ENCODE measurements at places on chromosomes 13 and 19.
A peak's percentile ranks its signal among the peaks of the same experiment; 100 is the strongest.

- no peak for DNase-seq
Observed at GRCh38 chr19:5023128-5023571, 54.2 kb downstream of the KDM4B start.

DNA sequence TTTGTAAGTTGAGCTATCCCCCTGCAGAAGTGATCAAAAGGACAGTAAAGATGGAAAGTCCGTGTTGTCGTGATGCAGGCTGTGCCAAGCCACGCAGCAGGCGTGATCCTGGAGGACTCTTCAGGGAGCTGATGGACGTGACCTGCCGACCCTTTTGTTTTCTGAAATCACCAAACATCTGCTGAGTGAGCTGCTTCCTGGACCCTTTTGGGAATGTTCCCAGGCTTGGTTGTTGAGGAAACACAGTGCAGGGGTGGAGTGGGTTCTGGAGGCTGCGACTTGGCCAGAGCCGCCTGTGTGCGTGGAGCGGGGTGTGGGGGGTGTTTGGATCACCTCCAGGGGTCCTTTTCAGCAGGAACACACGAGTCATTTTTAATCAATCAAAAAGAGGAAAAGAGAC, 15.4 kb upstream of the CPAMD8 start:
- DNase-seq = no peak

- no peak for DNase-seq
Observed at GRCh38 chr13:75636436-75637180, 478 bp downstream of the LMO7 start.

- DNase-seq = no peak
Observed at GRCh38 chr13:111659842-111660241, 339.4 kb downstream of the TEX29 start.

DNA sequence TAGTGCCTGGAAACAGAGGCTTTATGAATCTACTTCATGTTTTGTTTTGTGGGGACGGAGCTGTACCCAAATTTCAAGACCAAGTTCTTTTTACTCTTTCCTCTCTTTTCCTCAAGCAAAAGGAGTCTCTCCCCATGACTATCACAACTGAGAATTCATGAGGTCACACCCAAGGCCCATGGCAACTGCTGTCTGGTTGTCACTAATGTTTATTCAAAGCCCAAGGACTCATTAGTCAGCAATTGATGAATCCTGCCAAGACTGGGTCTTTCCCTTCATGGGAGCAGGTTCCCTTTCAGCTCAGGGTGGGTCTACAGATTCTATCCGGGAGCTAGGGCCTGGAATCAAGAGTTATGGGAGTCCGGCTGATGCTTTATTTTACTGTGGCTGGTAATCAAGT, 441.5 kb upstream of the PCDH20 start:
- DNase-seq = no peak

- DNase-seq = no peak
Observed at GRCh38 chr13:38767506-38768265, 80.8 kb downstream of the FREM2 start.

- DNase-seq = no peak
Observed at GRCh38 chr13:95896301-95896700, 156.9 kb downstream of the UGGT2 start.

DNA sequence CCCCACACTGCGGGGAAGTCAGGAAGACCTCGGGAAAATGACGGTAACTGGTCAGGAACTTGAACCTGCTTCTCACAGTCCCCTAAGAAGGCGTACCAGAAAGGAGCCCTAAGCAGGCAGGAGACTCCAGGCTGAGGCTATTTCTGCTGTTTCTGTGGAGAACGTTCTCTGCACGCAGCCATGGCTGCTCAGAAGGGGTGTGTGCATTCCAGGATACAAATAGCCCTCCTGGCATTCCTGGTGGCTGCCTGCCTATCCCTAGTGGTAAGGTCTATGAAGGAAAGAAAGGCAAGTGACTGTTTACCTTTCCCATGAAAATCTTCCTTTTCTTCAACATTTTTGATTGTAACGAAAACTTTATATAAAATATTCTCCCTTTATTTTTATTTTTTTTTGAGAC, 2.5 kb downstream of the SGCG start:
- no peak for DNase-seq

DNA sequence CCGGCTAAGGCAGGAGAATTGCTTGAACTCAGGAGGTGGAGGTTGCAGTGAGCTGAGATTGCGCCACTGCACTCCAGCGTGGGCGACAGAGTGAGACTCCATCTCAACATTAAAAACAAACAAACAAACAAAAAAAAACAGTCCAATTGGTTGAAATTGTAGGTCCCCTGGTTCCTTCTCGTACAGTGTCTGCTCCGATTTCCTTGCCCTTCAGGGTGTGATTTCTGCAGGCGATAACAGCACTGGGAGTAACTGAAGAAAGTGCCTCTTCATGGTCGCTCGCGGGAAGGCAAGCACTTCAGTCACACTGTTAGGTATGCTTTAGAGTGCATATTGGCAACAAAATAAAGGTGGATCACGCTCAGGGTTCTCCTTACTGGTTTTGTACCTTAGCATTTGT, 39.7 kb downstream of the TPT1 start:
- DNase-seq = no peak

DNA sequence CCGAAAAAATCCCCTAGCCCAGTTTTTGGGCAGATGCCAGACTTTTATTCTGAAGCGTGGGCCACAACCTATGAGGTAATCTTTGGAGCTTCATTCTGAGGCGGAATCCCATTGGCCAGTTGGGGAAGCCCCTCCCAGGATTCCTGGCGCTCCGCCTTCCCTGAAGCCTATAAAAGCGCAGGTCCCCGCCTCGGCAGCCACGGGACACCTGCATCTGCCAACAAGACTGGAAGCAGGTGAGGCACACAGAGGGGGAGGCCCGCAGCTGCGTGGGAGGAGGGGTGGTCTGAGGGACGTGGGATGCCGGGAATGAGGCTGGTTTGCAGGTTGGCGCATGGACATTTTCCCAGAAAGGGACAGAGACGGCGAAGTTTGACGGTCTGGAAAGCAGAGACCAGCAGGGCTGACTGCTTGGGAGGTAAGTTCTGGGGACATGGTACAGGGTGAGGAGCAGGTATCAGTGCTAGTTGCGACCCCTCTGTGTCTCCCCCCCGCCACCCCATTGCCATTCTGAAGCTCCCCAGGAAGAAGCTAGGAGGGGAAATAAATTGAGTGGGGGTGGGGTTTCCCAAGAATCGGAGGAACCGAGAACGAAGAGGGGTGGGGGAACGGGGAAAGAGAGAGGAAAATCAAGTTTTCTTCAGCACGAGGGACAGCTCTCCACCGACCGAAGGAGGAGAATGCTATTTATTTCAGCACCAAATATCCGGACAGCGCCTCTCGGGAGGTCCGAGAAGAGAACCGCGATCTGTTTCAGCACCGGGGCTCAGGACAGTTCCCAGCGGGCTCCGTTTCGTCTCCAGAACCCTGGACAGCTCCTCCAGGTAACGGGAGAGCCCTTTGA, 22.4 kb upstream of the FEM1A start:
- peak; percentile 61 for DNase-seq

- DNase-seq = no peak
Observed at GRCh38 chr19:6374711-6375410, 872 bp downstream of the PSPN start.

- DNase-seq = no peak
Observed at GRCh38 chr19:17582613-17583012, 27.2 kb downstream of the COLGALT1 start.

- no peak for DNase-seq
Observed at GRCh38 chr19:33309826-33310225, 7.5 kb upstream of the CEBPA start.

DNA sequence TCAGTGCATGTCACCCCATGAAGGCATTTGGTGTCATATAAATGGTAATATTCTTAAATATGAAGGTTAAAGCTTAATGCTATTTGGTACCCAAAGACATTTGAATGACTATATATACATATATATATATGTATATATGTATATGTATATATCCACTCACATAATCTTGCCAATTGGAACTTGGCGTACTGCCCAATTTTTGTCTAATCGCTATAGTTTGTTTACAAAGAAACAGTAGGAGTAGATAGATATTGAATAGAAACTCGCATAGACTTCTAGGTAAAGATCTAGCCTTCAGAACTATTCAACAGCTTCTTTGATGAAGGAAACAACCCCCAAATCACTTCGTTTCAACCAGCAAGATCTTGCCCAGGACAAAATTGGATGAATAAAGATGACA, 24.1 kb downstream of the KLF5 start:
- no peak for DNase-seq

- DNase-seq = no peak
Observed at GRCh38 chr19:35509018-35509652, 4.3 kb downstream of the DMKN start.

GRCh38 chr19:18282021-18282787, 782 bp upstream of the JUND start:
- no peak for DNase-seq

- no peak for DNase-seq
Observed at GRCh38 chr13:19181021-19181620, 503 bp downstream of the TUBA3C start.

GRCh38 chr19:2613507-2614295, 88.8 kb downstream of the GNG7 start:
- DNase-seq = no peak

DNA sequence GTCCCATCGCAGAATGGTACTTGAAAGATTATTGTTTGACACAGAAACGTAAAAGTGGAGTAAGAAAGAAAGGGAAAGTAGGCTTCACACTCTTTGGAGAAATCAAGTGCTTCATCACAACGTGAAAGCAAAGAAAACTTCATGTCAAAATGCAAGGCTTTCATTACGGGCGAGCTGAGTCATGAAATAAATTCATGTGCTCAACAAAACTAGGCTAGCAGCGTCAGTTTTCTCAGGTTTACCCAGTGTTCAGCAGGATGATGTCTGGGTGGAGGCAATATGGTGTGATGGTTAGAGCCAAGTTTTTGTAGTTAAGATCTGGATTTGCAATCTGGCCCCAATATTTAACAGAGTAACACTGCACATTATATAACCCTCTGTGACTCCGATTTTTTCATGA, 128.0 kb downstream of the TRPC4 start:
- DNase-seq = no peak

GRCh38 chr13:72757792-72758535, 23.7 kb downstream of the DIS3 start:
- no peak for DNase-seq

Measured in stimulated activated CD8-positive, alpha-beta memory T cell treated with anti-CD3 and anti-CD28 coated beads, Interleukin-2, amount 100 ng/mL, for 1 hour (primary cell).